Right atrium auricular region (tissue), 2 donors: ENCODE measurements at places on chromosomes 6 and 20. TPM values are rescaled to one million over a fixed set of nuclear protein-coding genes. Genes with fewer than 3 reads are reported as not detected.

Gene PNLDC1
- total RNA-seq: 0.33 TPM

Gene TRIM31
- not detected for total RNA-seq

Gene KLC4
- 46.5 TPM for total RNA-seq

Gene HCK
- 2.3 TPM for total RNA-seq

Gene MCUR1
- total RNA-seq: 11.2 TPM

Gene ZNF311
- total RNA-seq: not detected

Gene C6orf141
- total RNA-seq: not detected

Gene OOEP
- total RNA-seq: not detected

Gene CLPSL1
- not detected for total RNA-seq

Gene ANKRD66
- not detected for total RNA-seq

Gene ZSCAN23
- total RNA-seq: 0.59 TPM
